ENCODE measurements at places on chromosomes 7 and 10.

DNA sequence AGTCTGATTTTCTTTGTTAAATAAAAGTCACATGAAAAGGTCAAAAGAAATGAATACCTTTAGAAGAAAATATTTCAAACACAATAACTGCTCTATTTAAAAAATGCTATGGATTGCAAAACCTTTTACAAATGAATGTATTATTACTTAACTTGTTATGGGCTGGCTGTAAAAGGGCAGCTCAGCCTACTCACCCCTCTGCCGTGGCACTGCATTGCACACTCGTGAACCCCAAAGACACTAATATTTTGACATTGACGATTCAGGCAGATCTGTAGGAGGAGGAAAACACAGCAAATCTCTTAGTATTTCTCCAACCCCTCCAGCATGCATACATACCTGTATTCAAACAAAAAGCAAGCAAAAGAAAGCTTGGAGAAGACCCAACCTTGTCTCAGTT is 149.5 kb downstream of the FANK1 start:
- DNase-seq = no peak

GRCh38 chr7:90461219-90461618 is 8.2 kb upstream of the PTTG1IP2 start:
- DNase-seq = no peak

GRCh38 chr10:47022311-47023131 is 111.3 kb downstream of the PTPN20 start:
- DNase-seq = no peak

- DNase-seq = no peak
These were observed 82.5 kb downstream of the C10orf90 start for GRCh38 chr10:126588024-126588423.

DNA sequence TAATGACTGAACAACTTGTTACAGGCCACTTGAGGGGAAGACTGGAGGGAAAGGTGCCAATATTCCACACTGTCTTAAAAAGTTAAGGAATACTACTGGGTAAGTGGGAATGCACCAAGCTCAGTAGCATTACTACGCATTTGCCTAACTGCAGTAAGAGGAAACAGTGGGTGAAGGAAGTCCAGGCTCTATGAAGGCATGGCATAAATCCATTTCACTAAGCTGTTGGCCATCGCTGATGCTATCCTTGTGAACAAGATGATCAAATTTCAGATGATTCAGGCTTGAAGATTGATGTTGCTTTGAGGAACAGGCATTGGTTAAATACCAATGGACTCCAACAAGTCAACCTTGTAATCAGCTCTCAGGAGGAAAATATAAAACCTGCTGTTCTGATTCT is 44.2 kb upstream of the TES start:
- no peak for DNase-seq

GRCh38 chr7:129607471-129608120 is 3.9 kb upstream of the NRF1 start:
- DNase-seq = no peak

- DNase-seq = no peak
These were observed 36.2 kb downstream of the BAG3 start for GRCh38 chr10:119687192-119688032.

DNA sequence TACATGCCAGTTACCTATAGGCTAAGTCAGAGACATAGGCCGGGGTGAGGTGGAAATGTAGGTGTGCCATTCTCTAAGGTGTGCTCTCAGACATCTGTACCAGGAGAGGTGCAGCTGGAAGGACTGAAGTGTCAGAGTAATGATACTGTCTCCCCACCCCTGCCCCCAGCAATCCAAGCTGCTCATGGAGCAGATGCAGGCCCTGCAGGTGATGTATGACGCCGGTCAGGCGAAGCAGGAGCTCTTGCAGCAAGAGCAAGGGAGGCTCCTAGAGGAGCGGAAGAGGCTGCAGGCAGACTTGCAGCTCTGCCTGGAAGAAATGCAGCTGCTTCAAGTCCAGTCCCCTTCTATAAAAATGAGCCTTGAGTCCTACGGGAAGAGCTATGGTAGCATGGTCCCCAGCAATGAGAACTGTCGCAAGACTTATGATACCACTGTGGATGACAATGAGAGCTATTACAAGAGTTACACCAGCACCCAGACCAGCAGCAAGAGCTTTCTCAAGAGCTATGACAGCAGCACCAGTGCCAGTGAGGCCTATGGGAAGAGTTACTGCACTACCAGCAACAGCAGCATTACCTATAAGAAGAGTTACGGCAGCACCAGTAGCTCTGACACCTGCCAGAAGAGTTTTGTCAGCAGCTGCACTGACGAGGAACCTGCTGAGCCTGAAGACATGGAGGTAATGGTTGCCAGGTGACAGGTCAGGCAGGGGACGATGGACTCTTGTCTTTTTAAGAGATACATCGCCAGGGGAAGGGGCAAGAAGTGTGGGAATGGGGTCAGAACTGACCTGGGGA is 18.4 kb upstream of the FLNC start:
- no peak for DNase-seq

GRCh38 chr10:101760510-101760909 is 15.4 kb downstream of the FGF8 start:
- no peak for DNase-seq

DNA sequence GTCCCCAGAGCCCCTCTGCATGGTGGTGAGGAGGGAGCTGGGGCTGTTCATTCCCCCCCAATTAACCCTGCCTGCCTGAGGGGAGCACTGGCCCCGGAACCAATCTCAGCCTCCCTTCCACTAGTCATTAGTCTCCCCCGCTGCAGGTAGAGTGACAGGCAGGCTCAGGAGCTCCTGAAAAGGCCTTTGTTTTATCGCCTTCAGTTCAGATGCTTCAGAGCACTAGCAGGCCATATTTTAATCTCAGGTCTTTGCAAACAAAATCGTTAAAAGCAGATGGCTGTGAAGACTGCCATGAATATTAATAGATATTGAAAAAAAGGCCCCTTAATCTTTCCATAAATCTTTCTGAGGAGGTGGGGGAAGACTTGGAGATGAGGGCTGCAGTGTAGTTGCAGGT is 250.7 kb downstream of the RPS24 start:
- DNase-seq = no peak
